ENCODE measurements at places on chromosomes 11 and 22. TPM values are rescaled to one million over a fixed set of nuclear protein-coding genes. Genes with fewer than 3 reads are reported as not detected.

- H3K27ac ChIP-seq, result no peak overlapping the region
- H3K36me3 ChIP-seq, result no peaks in the 10 kb centered on the region
- no peaks in the 10 kb centered on the region for H3K4me1 ChIP-seq
Measured at GRCh38 chr11:70578371-70578770, 180.0 kb downstream of the CTTN start.

DNA sequence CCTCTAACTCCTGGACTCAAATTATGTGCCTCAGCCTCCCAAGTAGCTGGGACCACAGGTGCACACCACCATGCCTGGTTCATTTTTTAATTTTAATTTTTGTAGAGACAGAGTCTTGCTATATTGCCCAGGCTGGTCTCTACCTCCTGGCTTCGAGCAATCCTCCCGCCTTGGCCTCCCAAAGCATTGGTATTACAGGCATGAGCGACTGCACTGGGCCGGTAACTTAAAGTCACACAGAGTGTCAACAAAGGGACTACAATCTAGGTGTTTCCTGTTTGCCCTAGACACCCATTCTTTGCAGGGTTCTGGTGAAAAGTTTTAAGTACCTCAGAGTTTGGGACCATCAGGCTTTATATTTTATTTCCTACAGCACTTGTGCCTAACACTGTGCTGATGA, 8.4 kb downstream of the UVRAG start:
- 0 out of 2 replicates have a peak, but pooled peaks cover 3% of the 10 kb centered on the region for H3K4me1 ChIP-seq
- H3K27me3 ChIP-seq, result no peaks in the 10 kb centered on the region
- H3K27ac ChIP-seq, result no peak overlapping the region
- H3K36me3 ChIP-seq, result no peaks in the 10 kb centered on the region
- no peak for DNase-seq

- no peak overlapping the region for H3K27ac ChIP-seq
- no peaks in the 10 kb centered on the region for H3K36me3 ChIP-seq
- no peaks in the 10 kb centered on the region for H3K4me1 ChIP-seq
- no peak for DNase-seq
Measured at GRCh38 chr22:38298312-38299005, 18.8 kb downstream of the CSNK1E start.

GRCh38 chr11:24683583-24683982, 186.7 kb downstream of the LUZP2 start:
- no peaks in the 10 kb centered on the region for H3K4me1 ChIP-seq
- no peak overlapping the region for H3K4me3 ChIP-seq
- no peaks in the 10 kb centered on the region for H3K27me3 ChIP-seq
- no peaks in the 10 kb centered on the region for H3K36me3 ChIP-seq
- no peak overlapping the region for H3K27ac ChIP-seq

DNA sequence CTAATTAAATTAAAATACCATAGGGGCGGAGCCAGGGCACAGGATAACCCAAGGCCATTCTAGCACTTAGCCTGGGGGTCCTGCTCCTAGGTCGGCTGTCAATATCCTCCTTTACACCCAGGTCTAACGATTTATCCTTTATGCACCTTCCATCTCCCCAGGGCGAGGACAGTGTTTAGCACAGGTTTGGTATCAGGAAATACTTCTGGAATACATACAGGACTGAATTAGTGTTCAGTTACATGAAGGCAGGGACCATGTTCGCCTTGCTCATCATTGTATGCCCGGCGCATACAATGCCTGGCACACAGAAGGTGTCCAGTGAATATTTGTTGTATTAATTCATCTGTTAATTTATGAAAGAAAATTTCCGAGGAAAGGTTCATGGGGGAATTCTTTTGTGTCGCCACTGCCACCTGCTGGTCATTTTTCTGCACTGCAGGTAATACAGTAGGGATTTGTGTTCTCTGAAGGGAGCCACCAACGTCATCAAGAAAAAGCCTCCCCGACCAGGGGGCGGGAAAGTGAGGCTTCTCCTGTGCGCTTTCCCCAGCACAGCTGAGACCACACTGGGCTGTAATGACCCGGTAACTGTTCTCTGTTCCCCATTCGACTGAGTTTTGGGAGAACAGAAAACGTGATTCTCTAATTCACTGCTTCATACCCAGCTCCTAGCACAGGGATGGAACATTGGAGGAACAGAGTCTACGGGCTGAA, 68.7 kb upstream of the ASPHD2 start:
- H3K36me3 ChIP-seq, result no peaks in the 10 kb centered on the region
- no peak overlapping the region for H3K27ac ChIP-seq
- peaks cover 4% of the 10 kb centered on the region for H3K4me1 ChIP-seq
- peak overlapping the region; percentile 17 for H3K4me3 ChIP-seq
- no peak for DNase-seq
- H3K27me3 ChIP-seq, result no peaks in the 10 kb centered on the region

- H3K27ac ChIP-seq, result no peak overlapping the region
- no peaks in the 10 kb centered on the region for H3K27me3 ChIP-seq
- no peaks in the 10 kb centered on the region for H3K36me3 ChIP-seq
Measured at GRCh38 chr22:47064416-47064815, 302.0 kb downstream of the TBC1D22A start.

DNA sequence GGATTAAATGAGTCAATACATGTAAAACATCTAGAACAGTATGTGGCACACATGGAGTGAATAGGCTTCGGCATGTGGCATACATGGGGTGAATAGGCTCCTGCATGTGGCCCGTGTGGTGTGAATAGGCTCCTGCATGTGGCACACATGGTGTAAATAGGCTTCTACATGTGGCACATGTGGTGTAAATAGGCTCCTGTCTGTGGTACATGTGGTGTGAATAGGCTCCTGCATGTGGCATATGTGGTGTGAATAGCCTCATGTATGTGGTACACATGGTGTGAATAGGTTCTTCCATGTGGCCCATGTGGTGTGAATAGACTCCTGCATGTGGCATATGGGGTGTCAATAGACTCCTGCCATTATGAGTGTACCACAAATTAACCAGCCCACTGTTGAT, 219.1 kb upstream of the KIRREL3 start:
- H3K36me3 ChIP-seq, result no peaks in the 10 kb centered on the region
- no peak overlapping the region for H3K4me3 ChIP-seq
- H3K4me1 ChIP-seq, result no peaks in the 10 kb centered on the region
- no peak for DNase-seq

DNA sequence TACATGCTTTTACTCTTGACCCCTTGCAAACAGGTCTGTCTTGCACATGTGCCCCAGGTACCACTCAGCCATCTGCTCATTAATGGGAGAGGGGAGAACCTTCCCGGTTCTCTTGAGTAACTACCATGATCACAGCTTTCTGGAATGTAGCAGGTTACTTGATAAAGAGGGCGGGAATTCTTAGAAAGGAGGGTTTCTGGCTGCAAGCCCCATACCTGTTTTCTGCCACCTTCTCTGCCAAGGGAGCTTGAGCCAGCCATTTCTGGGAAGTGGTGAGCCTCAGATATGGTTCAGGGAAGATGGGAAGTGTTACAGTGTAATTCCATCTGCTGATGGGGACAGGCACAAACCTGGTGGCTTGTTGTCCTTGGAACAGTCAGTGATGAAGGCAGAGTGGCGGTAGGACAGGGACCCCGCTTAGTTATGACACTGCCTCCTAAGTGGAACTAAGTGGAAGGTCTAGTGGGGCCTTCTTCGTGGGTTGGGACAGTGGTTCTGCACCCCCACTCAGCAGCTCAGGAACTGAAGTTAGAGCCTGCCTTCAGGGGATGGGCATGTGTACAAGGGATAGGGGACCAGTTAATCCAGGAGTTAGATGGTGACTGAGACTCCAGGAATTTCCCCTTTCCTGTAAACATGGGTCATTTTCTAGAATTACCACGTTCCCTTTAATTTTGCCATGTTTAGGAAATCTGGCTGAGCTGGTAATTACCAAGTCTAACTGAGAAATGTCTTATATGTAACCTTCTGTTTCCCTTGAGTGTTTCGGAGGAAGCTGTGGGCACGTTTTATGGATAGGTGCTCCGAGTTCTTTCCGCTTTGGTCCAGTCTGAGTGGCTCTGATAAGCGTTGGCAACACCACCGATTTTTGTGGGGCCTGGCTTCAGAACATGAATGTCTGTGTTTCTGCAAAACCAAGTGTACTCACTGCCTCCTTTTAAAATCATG, 35.3 kb downstream of the BCR start:
- no peak overlapping the region for H3K4me3 ChIP-seq
- H3K27me3 ChIP-seq, result no peaks in the 10 kb centered on the region
- H3K36me3 ChIP-seq, result no peaks in the 10 kb centered on the region
- H3K4me1 ChIP-seq, result no peaks in the 10 kb centered on the region
- no peak for DNase-seq
- H3K27ac ChIP-seq, result no peak overlapping the region

GRCh38 chr11:134100171-134100570, 31.3 kb downstream of the JAM3 start:
- no peaks in the 10 kb centered on the region for H3K36me3 ChIP-seq
- no peak overlapping the region for H3K4me3 ChIP-seq
- H3K27me3 ChIP-seq, result no peaks in the 10 kb centered on the region
- H3K4me1 ChIP-seq, result no peaks in the 10 kb centered on the region
- H3K27ac ChIP-seq, result no peak overlapping the region
- DNase-seq, result no peak

DNA sequence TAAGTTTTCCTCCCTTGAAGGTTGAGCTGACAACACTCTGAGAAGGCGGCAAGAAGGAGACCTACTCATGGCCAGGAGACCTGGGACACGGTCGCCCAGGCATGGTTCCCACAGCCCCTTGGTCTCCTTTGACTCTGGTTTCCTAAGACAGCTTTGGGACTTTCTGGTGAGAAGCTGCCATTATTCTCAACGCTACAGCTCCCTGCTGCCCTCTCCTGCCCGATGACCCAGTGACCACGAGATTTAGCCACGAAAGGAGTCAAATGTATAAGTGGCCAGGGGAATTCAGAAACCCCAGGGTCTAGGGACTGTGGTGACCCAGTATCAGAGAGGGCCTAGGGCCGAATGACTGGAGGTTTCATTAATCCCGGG, 699 bp upstream of the SDF2L1 start:
- H3K27me3 ChIP-seq, result no peaks in the 10 kb centered on the region
- H3K27ac ChIP-seq, result peak overlapping the region; percentile 87
- peaks cover 8% of the 10 kb centered on the region for H3K4me1 ChIP-seq
- H3K4me3 ChIP-seq, result peak overlapping the region; percentile 74
- DNase-seq, result no peak
- H3K36me3 ChIP-seq, result no peaks in the 10 kb centered on the region

GRCh38 chr11:116329354-116330090, 443.3 kb downstream of the BUD13 start:
- DNase-seq, result no peak
- no peaks in the 10 kb centered on the region for H3K36me3 ChIP-seq
- no peak overlapping the region for H3K27ac ChIP-seq

- H3K36me3 ChIP-seq, result no peaks in the 10 kb centered on the region
- H3K27ac ChIP-seq, result no peak overlapping the region
- no peak for DNase-seq
- no peak overlapping the region for H3K4me3 ChIP-seq
- no peaks in the 10 kb centered on the region for H3K27me3 ChIP-seq
Measured at GRCh38 chr22:28670756-28671155, 8.9 kb downstream of the TTC28 start.

DNA sequence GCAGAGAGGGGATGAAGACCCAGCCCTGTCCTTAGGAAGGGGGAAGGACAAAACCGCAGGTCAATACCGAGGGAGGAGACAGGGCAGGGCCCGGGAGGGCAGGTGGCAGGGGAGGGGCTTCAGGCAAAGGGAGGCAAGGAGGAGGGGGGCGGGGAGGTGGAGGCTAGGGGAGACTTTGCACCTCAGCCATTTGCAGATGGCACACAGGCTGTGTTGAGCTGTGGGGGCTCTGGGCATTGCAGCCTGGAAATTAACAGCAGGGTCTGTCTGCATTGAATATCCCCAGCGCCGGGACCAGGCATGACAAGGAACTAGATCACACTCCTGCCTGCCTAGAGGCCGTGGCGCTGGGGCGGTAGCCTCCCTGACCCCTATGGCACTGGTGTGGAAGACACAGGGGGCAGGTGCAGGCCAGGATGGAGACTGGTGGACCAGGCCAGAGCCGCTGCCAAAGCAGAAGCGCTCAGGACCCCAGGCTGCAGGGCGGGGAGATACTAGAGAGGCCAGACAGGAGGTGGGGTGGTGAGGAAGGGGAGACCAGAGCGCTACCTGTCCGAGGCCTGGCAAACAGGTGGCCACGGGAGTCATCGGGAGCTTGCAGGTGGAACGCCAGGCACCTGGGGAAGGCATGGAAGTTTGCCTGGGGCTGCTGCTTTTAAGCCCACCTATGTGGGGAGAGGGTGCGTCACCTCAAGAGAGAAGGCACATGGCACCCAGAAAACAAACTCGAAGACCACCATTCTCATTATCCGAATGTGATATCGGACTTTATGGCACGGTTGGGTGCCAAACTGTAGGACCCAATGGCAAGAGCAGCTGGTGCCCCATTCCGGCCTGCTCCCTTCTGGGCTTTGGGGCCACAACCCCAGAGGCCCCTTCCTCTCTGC, 11.5 kb downstream of the CBX6 start:
- peaks cover 29% of the 10 kb centered on the region for H3K4me1 ChIP-seq
- DNase-seq, result no peak
- no peak overlapping the region for H3K4me3 ChIP-seq

DNA sequence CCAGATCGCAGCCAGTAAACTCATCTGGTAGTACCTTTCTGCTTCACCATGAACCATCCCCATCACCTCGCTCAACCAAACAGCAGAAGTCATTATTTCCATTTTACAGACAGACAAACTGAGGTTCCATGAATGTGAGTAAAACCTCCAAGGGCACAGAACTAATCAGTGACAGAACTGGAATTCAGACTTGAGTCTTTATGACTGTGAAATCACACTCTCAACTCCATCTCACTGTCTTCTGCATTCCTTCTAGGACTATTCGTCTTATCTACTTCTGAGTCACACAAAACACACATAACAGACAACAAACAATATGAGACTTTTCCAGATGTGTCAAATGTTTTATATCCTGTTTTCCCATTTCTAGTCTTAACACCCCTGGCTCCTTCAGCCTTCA, 9.3 kb upstream of the NUP50 start:
- peaks cover 3% of the 10 kb centered on the region for H3K4me1 ChIP-seq
- no peak for DNase-seq
- H3K27me3 ChIP-seq, result no peaks in the 10 kb centered on the region
- no peak overlapping the region for H3K4me3 ChIP-seq
- H3K36me3 ChIP-seq, result no peaks in the 10 kb centered on the region
- no peak overlapping the region for H3K27ac ChIP-seq

GRCh38 chr22:38718414-38718813, 12.7 kb downstream of the GTPBP1 start:
- peaks cover 7% of the 10 kb centered on the region for H3K36me3 ChIP-seq
- no peaks in the 10 kb centered on the region for H3K27me3 ChIP-seq
- peaks cover 4% of the 10 kb centered on the region for H3K4me1 ChIP-seq
- H3K4me3 ChIP-seq, result no peak overlapping the region
- H3K27ac ChIP-seq, result no peak overlapping the region

DNA sequence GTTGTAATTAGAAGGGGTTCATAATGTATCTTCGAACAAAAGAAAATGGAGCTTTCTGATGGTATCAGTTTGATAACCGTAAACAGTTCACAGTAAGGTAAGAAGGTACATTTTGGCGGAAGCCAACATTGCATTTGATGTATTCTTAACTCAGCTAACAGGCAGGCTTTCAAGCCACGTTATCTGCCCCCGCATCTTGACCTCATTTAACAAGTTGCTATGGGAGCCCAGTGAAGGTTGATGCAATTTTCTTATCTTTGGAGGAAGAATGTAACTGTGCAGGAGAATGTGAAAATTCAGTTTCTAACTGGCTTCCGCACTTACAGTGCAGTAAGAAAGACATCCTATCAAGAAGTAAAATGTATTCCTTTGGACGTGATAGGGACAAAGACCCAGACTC, 110.6 kb downstream of the ETS1 start:
- DNase-seq, result no peak
- peaks cover 17% of the 10 kb centered on the region for H3K4me1 ChIP-seq
- H3K27ac ChIP-seq, result no peak overlapping the region
- H3K27me3 ChIP-seq, result no peaks in the 10 kb centered on the region

Gene CARD18
- total RNA-seq, result 8.1 TPM

Gene FGF19
- total RNA-seq, result not detected

Gene HBG2
- 6.5 TPM for total RNA-seq

Gene KCNJ1
- total RNA-seq, result not detected

Gene HSPB2
- not detected for total RNA-seq

All from Panc1 (cell line).